ENCODE measurements at places on chromosomes 2 and 18. TPM values are rescaled to one million over a fixed set of nuclear protein-coding genes. Genes with fewer than 3 reads are reported as not detected.

- H3K36me3 ChIP-seq: no peaks in the 10 kb centered on the region
- no peaks in the 10 kb centered on the region for H3K4me1 ChIP-seq
- H3K4me3 ChIP-seq: no peak overlapping the region
- H3K27me3 ChIP-seq: no peaks in the 10 kb centered on the region
- H3K27ac ChIP-seq: no peak overlapping the region
These were observed 221.5 kb upstream of the SLC35G4 start for GRCh38 chr18:11387880-11388279.

GRCh38 chr2:201235860-201236811 lies 24.2 kb upstream of the CASP8 start:
- H3K27me3 ChIP-seq: no peaks in the 10 kb centered on the region
- DNase-seq: peak; percentile 84
- H3K4me1 ChIP-seq: peaks cover 26% of the 10 kb centered on the region
- H3K4me3 ChIP-seq: peak overlapping the region; percentile 0
- H3K27ac ChIP-seq: peak overlapping the region; percentile 26
- H3K36me3 ChIP-seq: no peaks in the 10 kb centered on the region

- DNase-seq: no peak
- no peak overlapping the region for H3K27ac ChIP-seq
- H3K4me3 ChIP-seq: no peak overlapping the region
- no peaks in the 10 kb centered on the region for H3K4me1 ChIP-seq
- H3K27me3 ChIP-seq: no peaks in the 10 kb centered on the region
- no peaks in the 10 kb centered on the region for H3K36me3 ChIP-seq
These were observed 594.2 kb upstream of the NXPH2 start for GRCh38 chr2:139374296-139374850.

The HOXD1 gene
- 1.9 TPM for total RNA-seq

The NEB gene
- 1.9 TPM for total RNA-seq

The LRP1B gene
- total RNA-seq: 0.05 TPM

The PLCL1 gene
- 3.9 TPM for total RNA-seq

The PREPL gene
- total RNA-seq: 46.0 TPM

The TTR gene
- total RNA-seq: not detected
